ENCODE measurements at places on chromosomes 5 and 9.

GRCh38 chr5:38790891-38791290 is 54.9 kb upstream of the OSMR start:
- DNase-seq: no peak

GRCh38 chr5:162274679-162275078 is 207.1 kb downstream of the GABRG2 start:
- no peak for DNase-seq

GRCh38 chr9:81671880-81672280 is 17.5 kb downstream of the TLE1 start:
- DNase-seq: no peak

DNA sequence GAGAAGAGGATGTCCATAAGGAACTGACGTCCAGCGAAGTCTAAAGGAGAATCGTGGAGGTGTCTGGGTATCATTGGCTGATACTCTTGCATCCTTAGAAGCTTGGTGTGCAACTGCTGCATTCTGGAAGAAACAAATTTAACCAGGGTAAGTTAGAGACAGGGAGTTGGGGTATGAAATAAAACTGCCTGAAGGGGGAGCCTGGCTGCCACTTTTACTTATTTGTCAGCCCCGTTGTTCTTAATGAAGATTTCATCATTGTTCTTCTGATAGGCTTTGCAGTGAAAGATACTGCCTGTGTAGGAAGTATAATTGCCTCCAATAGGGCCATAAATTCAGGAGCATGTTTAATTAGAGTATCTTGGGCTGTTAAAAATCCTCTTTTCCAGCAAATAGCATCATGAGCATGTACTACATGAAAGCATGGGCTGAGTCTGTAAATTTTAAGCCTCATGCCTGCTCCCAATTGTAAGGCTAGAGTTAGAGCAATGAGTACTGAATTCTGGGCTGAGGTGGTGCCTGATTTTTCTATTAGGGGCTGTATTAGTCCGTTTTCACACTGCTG is 1264.5 kb upstream of the ACO1 start:
- peak; percentile 29 for DNase-seq

DNA sequence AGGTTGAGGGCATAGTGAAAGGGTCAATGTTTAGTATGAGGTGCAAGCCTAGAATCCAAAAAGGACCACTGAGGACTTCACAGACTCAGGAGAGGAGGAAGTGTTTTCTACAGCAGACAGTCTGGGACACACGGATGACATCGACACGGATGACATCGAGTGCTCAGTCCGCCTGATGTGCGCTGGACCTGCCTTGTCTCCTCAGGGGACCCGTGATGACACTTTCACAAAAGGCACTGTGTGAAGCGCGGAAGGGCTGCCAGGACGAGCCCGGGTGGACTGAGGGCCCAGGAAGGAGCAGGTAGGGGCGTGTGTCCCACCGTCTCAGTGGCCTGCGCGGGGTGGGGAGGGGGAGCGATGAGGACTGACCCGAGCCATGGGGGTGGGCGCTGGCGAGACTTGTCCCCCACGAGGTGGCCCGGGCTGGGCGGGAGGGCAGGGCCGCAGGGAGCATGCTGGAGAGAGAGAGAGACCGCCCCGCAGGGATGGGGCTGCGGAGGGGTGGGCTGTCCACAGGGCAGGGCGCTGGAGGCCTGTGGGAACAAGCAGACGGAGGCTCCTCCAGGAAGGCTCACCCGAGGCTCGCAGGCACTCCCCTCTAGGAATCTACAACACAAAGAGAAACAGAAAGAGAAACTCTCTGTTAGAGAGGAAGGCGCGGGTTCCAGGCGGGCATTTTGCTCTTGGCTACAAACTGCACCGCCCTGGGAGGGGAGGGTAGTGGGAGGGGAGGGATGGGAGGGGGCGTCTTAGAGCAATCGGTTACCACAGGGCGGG is 54.9 kb downstream of the USP20 start:
- peak; percentile 58 for DNase-seq

GRCh38 chr9:106307670-106308069 is 555.3 kb upstream of the ZNF462 start:
- no peak for DNase-seq

DNA sequence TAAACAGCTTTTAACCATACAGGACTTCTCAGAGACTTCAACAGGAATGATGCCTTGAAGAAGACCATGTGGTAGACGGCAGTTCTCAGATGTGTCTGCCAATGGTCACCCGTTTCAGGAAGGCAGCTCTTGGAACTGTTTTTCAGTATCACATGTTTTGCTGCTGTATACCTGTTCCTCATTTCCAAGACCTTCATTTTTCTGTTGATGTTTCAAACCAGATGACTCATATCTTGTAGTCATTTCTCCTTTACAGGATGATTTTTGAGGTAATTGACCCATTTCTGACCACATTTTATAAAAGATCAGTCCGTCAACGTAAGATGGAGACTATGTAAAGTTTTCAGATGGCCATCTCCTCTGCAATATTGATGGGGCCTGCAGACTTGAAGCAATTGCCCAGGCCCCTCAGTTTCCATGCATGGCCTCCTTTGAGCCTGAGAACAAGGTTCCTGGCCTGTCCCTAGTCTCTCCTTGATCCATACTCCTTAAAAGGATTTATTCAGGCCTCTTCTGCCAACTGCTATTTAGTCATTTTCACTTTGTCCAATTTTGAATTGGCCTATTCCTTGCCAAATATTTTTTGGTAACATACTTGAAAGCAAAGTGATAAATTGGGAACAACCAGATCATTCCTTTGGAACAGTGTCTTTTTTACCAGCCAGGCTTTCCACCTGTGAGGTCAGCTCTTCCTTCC is 128.6 kb downstream of the PDZD2 start:
- DNase-seq: no peak

DNA sequence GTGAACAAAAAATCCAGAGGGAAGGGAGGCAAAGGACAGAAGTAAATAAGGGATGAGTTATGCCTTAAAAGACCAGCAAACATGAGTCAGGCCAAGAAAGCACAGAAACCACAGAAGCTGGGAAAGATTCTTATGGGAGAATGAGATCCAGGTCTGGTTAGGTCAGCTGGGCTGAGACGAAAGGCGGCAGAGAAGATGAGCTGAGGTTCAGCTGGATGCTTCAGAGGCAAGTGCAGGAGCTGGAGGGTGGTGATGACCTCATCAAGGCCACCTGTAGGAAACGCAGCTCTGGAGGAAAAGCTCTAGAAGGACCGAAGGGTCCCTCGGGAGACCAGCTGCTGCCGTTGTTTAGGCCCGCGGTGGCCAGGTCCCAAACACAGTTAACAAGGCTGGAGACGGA is 152.0 kb downstream of the MYO10 start:
- no peak for DNase-seq
